ENCODE measurements at places on chromosomes 3 and 15.
A peak's percentile ranks its signal among the peaks of the same experiment; 100 is the strongest.

DNA sequence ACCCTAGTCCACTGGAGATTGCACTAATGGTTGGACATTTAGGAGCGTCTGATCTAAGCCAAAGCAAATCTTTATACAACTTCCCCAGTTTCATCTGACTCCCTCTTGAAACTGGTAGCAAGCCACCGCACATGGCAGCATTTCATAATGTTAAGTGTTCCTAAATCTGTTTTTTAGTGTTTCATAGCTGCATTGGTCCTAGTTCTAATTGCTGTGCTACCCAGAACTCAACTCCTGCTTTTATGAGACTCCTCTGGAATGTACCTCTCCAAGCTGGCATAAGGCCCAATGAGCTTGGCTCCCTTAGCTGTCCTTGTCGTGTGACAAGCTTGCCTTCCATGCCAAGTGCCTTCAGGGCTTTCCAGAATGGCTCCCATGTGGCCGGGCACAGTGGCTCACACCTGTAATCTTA, 65.3 kb upstream of the FLNB start:
- no peak for DNase-seq

DNA sequence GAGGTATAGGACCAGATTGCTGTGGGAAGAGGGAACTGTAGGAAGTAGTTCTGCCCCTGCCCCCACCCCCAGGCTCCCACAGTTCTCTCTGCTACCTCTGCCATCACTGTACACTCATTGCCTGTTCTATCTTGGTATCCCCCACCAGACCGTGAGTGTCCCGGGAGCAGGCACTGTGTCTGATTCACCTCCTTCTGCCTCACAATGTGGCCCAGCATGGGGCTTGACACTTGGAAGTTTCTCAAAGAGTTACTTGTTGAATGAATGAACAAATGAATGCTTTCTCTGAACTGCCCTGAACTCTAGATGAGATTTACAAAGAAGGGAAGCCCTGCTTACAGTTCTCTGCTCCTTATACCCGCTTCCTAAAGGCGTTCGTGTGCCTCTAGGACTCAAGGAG, 27.1 kb upstream of the PIK3CB start:
- DNase-seq: no peak

GRCh38 chr3:123328851-123329635, 119.8 kb downstream of the ADCY5 start:
- DNase-seq: peak; percentile 65

GRCh38 chr3:46360907-46361306, 7.0 kb downstream of the CCR2 start:
- no peak for DNase-seq

- DNase-seq: no peak
These were observed 346.2 kb downstream of the SLC9A9 start for GRCh38 chr3:143502081-143502480.

DNA sequence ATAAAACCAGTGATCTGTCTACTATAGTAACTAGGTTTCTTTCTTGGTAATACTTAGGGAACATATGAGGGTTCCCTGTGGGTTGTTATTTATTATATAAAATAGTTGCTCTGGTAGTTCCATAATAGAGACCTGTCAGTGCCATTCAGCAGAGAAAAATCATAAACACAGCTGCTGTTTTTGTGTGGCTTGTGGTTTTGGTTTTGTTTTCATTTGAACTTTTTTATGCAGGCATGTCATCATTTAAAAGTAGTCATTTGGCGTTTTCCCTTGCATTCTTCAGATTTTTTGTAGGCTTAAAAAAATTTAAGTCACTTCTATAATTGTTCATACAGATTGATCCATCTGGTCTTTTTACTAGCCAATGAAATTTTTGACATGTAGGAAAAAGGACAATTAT, 47.9 kb downstream of the PIK3CA start:
- DNase-seq: peak; percentile 28

- peak; percentile 85 for DNase-seq
These were observed 194.1 kb upstream of the KBTBD8 start for GRCh38 chr3:66803721-66804695.

Data from common myeloid progenitor, CD34-positive (primary cell).